ENCODE measurements at places on chromosomes 1 and 21.

GRCh38 chr21:45935628-45936027, 45.9 kb upstream of the COL6A1 start:
- no peak for DNase-seq

DNA sequence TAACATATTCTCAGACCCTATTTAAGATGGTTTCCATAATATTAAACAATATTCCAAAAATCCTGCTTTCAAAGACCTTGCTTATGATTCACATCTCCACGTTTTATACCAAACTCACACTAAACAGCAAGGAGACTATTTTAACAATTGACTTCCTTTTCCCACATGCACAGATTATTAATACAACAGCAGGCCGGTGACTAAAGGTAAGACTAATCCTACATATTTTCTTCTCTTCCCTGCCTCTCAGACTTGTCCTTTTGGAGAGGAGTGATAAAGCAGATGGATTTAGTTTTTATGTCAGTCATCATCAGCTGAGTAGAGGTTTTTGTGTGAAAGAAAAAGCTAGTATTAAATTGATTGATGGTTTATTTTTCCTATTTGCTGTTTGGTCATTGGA, 400.6 kb downstream of the NTNG1 start:
- no peak for DNase-seq

- no peak for DNase-seq
Observed at GRCh38 chr1:8602471-8603219, 214.8 kb downstream of the RERE start.

GRCh38 chr1:41895552-41895951, 23.2 kb downstream of the HIVEP3 start:
- no peak for DNase-seq

DNA sequence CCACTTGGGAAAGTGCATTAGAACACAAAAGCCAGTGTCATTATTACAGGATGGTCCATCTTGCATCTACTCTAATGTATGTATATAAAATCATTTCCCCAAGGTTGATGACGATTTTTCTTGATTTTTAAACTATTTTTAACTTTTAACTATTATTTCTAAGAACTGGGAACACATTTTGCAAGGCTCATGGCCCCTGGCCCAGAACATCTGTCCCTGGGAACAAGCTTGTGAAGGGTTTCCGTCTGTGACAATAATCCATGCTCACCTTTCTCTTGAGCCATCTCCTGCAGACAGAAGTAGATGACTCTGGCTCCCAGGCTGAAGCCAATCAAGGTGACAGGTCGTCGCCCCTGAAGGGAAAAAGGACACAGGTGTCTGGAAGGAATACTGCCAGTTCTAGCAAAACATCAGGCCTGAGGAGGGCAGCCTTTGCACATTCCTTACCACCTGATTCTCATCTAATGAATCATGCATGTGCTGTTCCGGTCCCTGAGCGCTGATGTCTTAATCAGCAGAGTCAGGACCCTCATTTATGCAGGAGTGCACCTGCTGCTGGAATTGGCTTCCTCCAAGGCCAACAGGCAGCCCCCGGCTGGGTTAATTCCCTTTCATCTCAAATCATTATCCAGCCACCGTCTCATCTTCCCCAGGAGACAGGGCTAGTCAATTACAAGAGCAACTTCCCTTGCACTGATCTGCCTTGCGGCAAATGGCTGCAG, 62.5 kb downstream of the TMCO4 start:
- no peak for DNase-seq

DNA sequence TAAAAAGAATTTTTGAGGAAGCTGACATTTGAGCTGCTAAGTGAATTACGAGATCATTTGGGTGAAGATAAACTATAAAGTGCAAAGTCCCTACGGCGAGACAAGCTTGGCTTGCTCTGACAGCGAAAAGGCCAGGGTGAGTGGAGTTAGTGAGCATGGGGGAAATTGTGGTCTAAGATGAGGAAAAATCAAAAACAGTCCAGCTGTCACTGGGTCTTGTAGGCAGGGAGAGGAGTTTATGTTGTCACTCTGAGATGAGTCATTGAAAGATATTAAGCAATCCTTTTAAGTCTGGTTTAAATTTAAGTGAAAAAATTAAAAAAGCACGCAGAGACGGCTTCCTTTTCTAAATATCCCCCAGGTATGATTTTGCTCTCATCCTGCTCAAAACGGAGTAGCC, 601.9 kb downstream of the MRPL39 start:
- DNase-seq = no peak

DNA sequence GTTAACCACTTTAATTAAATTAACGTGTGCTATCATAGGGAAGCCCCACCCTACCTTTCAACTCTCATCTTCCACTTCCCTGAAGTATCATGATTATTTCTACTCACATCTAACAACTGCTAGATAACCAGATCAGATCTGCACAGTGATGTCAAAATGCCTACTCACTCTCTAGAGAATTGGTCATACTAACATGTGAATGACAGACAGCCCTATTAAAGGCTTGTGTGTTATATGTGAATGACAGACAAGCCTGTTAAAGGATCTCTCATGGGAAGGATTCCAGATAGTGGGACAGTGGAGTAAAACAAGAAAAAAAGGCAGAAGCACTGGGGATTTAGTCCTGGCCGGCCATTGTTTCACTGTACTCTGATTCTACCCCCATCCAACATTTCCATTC, 12.6 kb downstream of the VTCN1 start:
- DNase-seq = no peak

GRCh38 chr1:158285756-158286241, 3.9 kb upstream of the CD1C start:
- DNase-seq = no peak

DNA sequence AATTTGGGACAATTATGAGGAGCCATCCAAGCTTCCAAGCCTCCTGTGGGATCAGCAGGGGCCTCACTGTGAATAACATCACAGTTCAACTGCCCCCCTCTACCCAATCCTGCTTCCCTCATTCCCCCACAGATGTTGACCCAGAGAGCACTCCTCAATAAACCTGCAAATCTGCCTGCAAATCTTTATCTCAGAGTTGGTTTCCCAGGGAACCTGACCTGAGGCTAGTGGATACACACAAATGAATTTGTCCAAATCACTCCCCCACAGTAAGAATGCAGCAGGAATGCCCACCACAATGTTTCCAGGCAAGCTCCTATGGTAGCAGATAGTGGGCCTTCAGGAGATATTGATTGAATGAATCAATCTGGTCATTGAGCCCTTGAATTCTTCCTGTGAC, 56.4 kb upstream of the HIVEP3 start:
- DNase-seq = no peak

- DNase-seq = no peak
Observed at GRCh38 chr1:86365896-86366295, 30.2 kb downstream of the ODF2L start.

GRCh38 chr21:38089763-38090046, 167.1 kb upstream of the KCNJ15 start:
- DNase-seq = no peak

GRCh38 chr1:100415498-100415778, 63.1 kb downstream of the CDC14A start:
- no peak for DNase-seq

GRCh38 chr1:213231795-213232231, 180.8 kb downstream of the RPS6KC1 start:
- no peak for DNase-seq

DNA sequence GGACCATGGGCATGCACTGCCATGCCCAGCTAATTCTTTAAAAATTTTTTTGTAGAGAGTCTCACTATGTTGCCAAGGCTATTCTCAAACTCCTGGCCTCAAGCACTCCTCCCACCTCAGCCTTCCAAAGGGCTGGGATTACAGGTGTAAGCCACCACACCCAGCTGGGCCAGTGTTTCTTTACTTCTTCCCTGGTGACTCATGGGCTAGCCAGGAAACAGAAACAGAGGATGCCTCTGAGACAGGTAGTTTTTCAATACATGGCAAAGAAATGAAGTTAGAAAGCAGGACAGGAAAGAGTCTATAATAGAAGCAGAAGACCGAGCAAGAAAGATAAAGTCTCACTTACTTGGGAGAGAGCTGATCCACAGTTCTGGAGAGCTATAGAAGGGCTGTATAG, 7.6 kb upstream of the C1orf74 start:
- no peak for DNase-seq

DNA sequence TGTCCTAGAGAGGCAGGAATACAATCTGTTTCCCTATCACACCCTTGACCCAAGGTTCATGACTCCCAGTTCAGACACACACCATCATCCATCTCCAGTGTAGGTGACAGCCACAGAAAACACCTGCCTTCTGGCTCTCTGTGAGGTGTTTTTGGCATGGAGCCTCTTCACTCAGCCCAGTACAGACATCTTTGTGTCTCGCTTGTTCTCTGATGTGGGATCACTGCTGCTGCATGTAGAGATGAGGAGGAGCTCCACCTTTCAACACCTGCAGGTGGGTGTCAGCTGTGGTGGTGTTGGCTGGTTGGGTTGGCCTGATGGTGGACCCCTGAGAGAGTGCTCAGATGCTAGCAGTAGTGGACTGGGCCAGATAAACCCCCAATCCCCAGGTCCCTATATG, 916.7 kb upstream of the B3GALT2 start:
- DNase-seq = no peak

GRCh38 chr1:94793296-94793656, 26.9 kb upstream of the SLC44A3 start:
- no peak for DNase-seq

DNA sequence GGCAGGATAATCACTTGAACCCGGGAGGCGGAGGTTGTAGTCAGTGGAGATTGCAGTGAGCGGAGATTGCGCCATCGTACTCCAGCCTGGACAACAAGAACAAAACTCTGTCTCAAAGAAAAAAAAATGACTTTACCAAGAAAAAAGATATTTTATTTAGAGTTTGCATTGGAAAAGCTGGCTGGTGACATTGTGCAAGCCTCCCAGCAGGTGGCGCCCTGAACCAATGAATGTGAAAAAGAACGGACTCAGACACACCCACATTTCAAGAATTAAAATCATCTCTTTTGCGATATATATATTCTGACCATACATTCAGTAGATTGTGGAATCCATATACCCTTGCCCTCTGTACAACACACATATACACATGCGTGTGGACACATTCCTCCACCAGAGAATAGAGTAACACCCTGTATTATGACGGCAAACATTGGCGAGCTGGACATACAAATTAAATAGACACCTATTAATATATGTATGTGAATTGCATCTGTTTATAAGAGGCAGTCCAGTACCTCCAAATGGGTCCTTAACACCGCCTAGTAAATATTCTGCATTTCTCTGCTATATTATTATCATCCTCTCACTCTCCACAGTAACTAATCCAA, 39.0 kb upstream of the CADM3 start:
- peak; percentile 48 for DNase-seq

DNA sequence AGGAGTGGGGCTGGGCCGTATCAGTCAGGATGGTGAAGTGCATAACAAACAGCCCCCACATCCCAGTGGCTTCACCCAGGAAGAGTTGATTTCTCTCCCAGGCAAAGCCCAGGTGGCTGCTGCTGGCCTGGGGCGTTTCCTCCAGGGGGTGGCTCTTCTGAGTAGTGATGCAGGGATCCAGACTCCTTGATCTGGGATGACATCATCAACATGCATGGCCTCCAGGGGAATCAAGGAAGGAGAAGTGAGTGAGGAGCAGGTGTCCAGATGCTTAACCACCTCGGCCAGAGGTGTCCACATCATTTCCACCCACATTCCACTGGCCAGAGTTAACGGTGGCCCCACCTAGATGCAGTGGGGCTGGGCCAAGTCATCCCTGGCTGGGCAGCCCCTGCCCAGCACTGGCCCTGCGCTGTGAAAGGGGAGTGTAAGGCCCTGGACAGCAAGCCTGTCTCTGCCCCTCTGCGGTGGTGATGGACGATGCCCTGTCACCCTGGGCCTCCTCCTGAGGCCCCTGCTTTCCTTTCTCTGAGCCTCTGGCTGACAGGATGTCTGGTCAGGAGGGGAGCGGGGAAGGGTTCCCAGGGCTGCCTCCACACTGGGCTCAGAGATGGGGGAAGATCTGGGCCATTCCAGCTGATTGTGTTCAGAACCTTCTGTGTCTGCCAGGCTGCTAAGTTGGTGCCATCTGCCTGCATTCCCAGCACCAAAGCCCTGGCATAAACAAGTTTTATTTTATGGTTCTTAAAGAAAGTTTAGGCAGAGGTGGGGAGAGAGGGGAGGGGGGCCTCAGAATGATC, 598.2 kb downstream of the MATN1 start:
- no peak for DNase-seq

GRCh38 chr21:17964716-17965115, 145.6 kb upstream of the C21orf91 start:
- DNase-seq = no peak

DNA sequence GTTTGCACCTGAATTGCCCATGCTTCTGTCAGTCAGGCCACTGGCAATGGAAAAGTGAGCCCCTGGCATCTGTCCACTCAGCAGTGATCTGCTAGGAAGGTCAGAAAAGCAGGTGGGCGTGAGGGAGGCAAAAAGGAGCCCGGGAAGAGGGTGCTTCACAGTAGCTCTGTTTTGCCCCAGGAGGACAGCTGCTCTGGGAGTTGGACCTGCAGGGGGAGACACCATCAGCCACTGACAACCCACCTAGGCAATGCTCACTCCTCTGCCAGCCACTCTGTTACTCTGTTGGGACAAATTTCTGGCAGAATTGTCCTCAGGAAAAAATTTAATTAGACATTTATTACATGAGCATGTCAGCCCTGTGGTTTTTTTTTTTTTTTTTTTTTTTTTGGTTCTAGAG, 146.4 kb downstream of the LRIG2 start:
- DNase-seq = no peak

DNA sequence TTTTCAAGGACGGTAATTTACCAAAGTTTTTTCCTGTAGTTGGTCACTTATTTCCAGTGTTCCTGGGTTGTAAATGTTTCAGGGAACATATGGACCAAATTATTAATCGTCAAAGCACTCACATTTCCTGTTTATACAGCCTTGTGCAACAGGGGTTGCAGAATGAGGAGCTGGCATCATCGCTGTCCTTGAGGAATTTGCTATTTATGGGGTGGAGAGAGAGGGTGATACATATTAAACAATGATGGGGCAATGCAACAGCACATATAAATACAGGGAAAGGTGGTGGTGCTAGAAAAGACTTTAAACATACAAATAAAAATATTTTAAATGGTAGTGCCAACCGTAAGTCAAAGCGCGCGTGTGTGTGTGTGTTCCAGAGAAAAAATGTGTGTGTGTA, 369.8 kb downstream of the NPHP4 start:
- DNase-seq = no peak

DNA sequence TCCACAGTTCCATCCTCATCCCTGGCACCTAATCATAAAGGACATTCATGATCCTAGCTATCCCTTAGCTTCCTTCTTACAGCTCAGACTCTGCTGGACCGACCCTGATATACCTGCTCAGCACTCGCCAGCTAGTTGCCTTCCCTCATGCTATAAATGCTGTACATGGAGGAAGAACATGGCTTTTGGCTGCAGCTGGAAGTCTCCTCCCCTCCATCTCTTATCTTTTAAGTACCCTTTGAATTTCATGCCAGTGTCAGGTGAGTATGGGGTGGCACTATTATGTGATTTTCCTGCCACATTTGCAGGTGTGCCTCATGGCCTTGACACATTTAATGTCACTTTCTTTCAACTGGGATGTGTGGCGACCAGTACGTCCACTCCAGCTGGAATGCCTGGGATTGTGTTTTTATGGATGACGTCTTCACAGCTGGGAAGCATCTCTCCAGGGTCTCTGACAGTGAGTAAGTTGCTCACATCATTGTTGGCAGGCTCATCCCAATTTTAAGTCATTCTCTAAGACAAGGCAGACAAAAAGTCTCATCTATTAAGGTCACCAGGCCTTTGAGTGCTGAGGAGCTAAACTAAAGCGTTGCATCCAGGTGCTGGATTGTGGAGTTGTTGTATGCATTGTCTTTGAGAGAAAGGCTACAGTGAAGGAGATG, 43.4 kb downstream of the RUNX1 start:
- no peak for DNase-seq

Data from progenitor cell of endocrine pancreas (in vitro differentiated cells).